ENCODE measurements at places on chromosomes 1 and 21.

- DNase-seq: no peak
Measured at GRCh38 chr21:39060485-39061083, 122.7 kb downstream of the PSMG1 start.

DNA sequence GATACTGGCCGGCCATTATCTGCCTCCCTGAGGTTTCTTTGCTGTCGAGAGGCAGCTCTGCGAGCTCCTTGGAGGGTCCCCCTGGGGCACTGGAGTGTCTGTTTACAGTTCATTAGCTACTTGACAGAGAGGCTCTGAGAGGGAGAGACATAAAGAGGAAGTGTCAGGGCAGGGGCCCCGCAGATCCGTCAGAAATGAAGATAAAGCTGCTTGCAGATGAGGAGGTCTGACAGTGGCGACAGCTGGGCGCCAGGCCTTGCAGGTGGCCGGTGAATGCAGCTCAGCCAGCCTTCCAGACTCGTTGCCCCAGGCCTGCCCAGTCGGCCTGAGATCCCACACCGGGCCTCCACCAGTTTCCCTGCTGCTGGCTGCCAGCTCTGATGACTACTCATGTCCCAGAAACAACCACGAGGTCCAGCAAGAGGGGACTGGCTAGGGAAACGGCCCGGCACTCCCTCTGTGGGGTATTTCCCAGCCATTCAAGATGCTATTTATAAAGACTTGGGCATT is 84.7 kb downstream of the DISP3 start:
- DNase-seq: no peak

DNA sequence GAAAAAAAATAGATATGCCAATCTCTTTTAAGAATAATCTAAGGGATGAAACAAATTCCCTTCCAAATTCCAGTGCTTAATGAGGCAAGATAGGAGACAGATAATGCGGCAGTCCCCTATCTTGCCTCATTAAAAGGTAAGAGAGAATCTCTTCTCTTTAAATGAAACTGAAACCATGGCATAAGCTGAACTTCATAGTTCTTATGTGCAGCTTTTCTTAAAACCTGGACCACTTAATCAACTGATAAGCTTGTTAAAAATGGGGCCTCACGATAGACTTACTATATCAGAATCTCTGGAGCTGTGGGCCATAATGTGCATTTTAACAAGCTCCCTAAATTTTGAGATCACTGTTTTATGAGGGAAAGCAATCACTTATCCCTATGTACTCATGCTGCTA is 79.2 kb downstream of the NIBAN1 start:
- no peak for DNase-seq

DNA sequence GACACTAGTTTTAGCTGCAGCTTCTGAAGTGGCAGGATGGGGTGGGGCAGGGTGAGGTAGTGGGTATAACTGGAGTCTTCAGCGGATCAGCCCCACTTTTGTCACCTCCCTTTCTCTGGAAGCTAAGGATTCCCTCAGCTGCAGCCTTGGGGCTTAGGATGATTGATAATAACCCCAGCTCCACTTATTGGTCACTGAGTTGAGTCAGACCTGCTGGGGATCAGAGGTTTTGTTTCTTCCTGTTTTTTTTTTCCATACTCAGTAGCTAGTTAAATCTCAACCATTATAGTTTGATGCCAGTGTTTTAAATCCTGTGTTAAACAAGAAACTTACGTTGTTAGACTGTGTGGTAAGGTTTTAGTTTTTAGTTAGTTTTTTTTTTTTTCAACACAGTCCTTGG is 57.2 kb downstream of the LAMC1 start:
- DNase-seq: no peak

DNA sequence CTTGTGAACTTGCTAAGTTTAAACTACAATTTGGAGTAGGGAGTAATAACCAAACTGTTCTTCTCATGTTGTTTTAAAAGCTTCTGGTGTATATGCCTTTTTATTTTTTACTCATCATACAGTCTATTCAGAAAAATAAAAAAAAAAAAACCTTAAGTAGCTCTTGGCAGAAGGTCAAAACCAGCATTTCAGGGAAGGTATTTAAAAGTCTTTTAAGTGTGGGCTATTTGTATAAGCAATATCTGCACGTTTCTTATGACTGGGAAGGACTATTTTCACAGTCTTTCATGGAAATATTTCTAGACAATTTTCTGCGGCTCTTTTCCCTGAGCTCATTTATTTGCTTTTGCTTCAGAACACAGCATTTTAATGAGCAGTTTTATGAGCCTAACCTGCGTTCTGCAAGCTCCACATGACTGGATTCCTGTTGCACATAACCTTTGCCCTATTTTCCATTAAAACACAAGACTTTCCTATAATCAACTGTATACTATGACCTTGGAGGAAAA is 60.9 kb upstream of the C1orf105 start:
- DNase-seq: peak; percentile 15

- peak; percentile 10 for DNase-seq
Measured at GRCh38 chr1:98794196-98794886, 132.8 kb downstream of the SNX7 start.

DNA sequence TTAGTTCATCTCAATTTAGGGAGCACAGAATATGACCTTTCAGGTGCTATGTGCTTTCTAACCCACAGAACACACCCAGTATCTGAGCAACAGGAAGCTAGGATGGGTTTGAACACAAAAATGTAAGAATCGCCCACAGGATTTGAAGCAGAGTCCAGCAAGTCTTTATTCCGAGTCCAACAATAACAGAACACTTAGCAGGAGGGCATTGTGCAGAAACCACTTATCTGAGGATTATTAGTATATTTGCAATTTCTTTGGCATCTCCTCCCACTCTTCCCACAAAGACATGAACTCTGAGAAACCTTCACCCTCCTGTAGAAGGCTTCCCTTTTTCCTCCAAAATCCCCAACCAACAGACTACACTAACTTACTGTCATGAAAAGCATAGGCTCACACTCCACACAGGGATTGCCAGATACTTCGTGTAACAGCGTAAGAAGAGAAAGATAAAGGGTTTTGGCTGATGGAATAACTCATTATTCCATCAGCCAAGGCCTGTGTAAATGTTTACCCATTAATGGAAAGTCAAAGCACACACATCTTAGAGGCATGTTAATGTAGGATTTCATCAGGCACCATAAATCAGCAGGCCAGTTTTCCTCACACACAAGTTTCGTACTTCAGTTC is 16.1 kb downstream of the SIPA1L2 start:
- DNase-seq: no peak

All from thyroid gland (tissue), 4 donors.